CD8-positive, alpha-beta T cell (primary cell): ENCODE measurements at places on chromosomes 11 and 22.
A peak's percentile ranks its signal among the peaks of the same experiment; 100 is the strongest.

DNA sequence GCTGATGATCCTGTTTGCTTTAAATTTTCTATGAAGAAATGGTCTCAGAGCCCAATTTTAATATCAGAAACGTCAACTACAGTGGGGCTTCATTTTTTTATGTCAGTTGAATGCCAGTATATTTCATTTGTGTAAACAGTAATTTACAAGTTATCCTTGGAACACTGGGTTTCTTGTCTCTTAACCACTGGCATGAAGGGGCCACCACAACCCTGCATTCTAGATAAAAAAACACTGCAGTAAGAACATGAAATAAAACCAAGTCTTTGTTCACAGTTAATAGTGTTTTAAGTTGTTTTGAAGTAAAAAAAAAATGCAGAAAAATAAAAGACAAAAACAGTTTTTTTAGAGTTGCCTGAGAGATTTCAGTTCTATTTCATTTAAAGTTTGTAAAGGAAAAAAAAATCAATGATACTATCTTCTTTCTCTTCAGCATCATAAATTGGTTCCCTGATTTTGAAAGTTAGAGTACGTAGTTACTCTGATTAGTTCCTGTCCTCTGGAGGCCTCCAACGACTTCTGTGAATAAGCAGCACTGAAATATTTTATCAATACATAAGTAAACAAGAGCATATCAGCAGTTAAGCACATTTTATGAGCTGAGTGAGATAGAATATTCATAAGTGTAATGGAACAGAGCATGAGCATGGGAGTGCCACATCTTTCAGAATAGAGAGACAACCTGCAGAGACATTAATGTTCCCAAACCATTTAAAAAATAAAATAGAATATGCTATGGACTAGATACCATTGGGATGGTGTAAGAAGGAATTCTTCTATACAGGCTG is 7.8 kb upstream of the DDI1 start:
- no peak for DNase-seq

DNA sequence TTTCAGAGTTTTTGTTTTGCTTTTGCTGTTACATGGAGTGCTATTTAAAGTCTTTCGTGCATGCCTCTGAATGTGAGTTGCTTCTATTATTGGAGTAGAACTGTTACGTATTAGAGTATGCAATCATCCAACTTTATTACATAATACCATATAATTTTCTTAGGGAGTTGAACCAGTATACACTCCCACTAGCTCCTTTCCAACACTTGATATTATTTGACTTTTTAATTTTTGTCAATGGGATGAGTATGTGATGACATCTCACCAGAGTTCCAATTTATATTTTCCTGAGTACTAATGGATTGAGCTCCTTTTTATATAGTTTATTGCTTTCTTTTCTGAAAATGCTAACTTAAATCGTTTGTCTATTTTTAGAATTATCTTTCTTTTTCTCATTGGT is 90.9 kb downstream of the GRAMD1B start:
- DNase-seq = no peak

DNA sequence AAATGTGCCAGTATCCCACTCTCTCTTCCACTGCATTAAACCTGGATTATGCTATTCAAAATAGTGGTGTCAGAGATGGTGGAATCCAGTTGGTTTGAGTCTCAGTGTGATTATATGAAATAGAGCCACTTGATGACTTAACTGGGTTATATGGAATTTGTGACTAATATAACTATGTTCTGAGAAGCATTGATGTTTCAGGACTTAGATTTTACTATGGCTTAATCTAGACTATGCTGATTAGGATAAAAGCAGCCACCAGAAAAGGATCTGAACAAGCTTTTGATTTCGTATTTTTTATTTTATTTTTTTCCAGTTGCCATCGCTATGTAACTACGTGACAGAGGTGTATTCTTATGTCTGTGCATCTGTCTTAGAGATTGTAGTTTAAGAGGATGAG is 39.1 kb downstream of the MS4A6A start:
- DNase-seq = no peak

- no peak for DNase-seq
Measured at GRCh38 chr11:17719028-17719937, at the start of gene MYOD1. Gene MYOD1 (plus strand): TSS chr11:17719571. CDS start chr11:17719783, 212 bp downstream.

DNA sequence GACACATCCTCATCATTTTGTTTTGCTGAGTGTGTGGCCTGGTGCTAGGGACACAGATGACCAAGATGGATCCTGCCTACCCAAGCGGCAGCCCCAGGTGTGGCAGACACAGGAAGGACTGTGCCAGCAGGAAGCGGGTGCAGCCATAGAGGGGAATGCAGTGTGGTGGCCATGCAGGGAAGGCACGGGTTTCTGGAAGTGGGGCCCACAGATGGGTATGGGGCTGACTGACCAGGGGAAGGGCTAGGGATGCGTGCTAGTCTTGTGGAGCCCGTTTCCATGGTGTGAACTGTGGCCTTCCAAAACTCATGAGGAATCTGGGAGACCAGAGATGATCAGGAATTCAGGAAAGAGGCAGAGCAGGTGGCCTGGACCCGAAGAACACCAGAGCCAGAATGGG is 33.5 kb downstream of the YPEL1 start:
- DNase-seq = no peak

DNA sequence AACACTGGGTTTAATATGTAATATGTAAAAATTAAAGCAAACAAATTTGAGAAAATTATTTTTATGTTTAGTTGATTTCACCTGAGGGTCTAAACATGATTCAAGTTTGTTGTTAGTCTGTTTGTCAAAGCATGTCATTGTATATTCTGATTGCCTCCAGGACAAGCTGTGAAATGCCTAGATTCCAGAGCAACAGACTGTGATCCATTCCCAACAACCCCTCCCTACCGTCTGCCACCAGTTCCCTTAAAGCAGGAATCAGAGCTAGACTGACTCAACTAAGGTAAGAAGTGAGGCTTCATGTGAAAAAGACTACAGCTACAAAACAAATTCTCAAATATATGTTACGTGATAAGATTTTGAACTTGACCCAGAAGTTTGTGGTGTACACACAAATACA is 304.2 kb downstream of the RAB38 start:
- no peak for DNase-seq

DNA sequence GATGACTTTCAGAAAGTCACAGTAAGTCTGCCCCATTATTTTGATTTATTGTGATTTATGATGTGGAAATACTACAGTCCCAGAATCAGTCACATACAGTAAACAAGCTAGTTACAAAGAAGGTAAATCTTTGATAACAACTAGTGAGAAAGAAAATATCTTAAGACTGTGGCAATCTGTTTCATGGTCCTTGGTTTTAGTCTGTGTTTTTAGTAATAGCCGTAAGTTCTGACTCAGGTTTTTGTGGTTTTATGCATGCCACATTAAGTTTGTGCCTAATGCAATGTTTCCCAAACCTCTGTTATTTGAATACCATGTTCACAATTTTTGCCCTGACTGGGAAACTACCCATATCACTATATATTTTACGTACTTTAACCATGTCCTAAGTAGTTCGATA is 6.7 kb downstream of the CEP295 start:
- no peak for DNase-seq

GRCh38 chr11:63590024-63590788 is 24.0 kb downstream of the PLAAT3 start:
- no peak for DNase-seq

DNA sequence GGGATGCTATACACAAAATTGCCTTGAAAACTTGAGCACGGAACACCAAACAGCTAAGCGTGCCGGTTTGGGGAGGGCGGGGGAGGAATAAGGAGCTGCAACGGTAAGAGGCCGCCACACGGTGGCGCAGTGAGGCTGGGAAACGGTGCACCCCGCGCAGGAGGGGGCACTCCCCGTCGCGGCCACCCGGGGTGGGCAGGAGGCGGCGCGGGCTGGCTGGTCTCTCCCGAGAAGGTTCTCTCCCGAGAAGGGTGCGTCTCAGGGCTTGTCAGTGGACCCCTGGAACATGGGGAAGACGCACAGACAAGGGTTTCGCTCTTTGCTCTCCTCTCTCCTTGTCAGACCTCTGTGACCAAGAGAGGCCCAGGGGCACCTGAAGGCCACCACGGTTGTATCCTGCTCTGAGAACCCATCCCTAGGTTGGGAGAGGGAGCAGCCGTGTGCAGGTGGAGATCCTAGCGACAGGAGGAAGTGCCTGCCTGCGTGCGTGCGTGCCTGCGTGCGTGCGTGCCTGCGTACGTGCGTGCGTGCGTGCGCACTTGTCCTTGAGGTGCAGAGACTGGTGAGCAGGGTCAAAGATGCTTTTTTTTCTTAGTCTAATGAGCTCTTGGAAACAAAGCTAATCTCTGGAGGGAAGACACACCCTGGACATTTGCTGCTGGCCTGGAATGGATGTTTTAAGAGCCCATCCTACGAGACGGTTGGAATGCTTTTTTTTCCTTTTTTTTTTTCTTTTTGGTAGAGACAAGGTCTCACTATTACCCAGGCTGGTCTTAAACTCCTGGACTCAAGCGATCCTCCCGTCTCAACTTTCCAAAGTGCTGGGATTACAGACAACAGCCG is 18.1 kb upstream of the JAM3 start:
- DNase-seq = peak; percentile 72
